Umbilical cord (tissue), 2 donors: ENCODE measurements at places on chromosomes 7 and 10.

DNA sequence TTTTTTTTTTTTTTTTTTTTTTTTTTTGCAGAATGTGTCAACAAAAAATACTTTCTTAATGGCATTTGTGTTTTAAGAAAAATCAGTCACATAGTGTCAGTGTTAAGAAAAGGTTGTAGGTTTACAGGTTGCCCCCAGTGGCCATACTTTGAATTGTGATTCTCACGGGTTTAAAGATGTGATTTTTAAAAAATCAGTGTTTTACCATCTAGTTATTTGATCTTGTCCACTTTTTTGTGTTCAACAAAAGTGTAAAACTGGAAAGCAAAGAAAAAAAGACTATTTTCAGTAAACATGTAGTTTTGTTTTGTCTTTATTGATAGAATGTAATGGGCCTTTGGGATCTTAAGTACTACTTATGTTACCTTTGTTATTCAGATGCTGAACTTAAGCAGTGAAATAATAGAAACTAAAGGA lies 25.7 kb downstream of the SUV39H2 start:
- DNase-seq: peak; percentile 19

DNA sequence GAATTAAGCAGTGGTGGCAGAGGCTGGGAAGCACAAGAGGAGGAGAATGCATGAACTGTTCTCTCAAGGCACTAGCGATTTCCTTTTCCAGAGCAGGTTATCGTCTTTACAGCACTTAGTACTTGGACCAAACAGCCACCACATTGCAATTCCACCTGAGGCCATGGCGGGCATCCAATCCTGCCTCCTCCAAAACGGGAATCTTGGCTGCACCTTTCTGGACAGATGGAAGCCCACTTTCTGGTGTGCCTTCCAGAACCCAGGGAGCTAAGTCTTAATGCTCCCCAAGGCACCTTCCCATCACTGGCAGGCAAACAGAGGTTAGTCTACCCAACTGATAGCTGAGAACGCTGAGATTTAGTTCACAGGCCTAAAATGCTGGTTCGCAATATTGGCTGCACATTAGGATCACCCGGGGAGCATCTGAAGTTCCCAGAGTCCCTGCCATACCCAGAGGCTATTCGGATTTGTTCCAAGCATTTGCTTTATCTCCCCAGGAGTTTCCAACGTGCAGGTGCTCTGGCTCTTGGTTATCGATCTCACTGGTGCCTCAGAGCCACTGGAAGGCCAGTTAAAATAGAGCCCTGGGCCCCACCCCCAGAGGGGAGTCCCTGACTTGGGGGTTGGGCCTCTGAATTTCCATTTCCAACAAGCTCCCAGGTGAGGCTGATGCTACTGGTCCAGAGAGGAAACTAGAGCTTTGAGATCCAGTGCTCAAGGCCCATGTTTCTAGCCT lies 62.2 kb downstream of the KCNMA1 start:
- DNase-seq: no peak

DNA sequence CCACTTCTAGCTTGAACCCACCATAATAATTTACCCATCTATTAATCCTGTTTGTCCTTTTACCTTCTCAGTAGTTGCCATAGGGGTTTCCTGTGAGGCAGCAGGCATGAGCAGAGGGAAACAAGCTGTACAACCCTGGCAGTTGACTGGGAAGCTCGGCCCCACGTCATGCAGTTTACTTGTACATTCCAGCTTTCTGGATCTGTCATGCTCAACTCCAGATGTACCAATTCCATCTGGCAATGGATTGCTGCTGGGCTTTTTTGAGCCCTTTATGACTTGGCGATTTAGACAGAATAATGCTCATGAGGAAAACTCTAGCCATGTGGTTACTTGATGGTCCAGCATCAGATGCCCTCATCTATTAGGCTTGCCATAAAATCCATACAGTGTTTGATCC lies 112.5 kb downstream of the GNAI1 start:
- DNase-seq: no peak

DNA sequence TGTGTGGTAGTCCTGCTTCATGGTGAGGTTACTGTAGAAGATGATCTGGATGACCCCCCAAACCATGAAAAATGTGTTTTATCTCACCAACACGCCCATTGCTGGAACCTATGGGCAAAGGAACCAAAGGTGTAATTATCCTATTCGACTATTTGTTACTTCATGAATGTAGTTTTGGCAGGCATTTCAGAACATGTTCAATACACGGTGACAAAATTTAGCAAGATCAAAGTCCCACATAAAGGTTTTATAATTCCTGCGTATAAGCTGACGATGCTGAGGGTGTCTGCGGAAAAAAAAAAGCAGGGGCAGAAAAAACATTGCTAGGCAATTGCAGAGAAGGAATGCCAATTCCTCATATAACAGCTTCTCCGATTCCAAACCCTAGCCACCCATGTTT lies 13.3 kb downstream of the RAPGEF5 start:
- DNase-seq: no peak

DNA sequence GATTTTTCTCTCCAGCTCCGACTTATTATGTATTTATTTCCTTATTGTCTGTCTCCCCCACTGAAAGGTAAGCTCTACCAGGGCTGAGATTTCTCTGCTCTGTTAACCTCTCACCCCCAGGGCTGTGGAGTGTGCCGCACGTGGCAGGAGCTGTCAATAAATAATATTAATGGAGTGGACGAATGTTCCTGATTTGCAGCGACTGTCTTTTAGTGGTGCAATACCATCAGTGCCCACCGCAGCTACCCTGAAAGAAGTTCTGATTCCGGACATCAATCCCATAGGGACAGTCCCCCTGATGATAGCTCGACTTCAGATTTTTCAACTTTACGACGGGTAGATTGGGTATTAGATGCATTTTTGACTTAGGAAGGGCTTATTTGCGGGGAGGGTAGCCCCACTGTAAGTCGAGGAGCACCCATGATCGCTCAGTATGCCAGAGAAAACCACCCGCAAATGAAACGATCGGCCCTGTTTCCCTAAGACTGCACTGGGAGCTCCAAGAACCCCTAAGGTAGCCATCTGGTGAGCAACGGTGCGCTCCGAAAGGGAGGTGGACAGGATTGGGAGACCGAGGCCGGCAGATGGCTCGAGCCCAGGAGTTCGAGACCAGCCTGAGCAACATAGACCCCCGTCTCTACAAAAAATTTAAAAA lies 986 bp upstream of the PPP2R2D start:
- no peak for DNase-seq

GRCh38 chr10:112247791-112248190 lies 35.4 kb upstream of the TECTB start:
- DNase-seq: no peak

- DNase-seq: no peak
Measured at GRCh38 chr10:76916536-76916935, 721.1 kb downstream of the KCNMA1 start.

GRCh38 chr7:115230882-115231571 lies 309.1 kb downstream of the MDFIC start:
- DNase-seq: peak; percentile 91

GRCh38 chr7:147308539-147308938 lies 1191.9 kb downstream of the CNTNAP2 start:
- DNase-seq: no peak

- DNase-seq: peak; percentile 69
Measured at GRCh38 chr10:106147021-106147420, 1017.5 kb downstream of the SORCS1 start.

GRCh38 chr10:14728346-14728745 lies 46.4 kb downstream of the FAM107B start:
- DNase-seq: no peak

- DNase-seq: no peak
Measured at GRCh38 chr10:88616250-88616977, 29.9 kb downstream of the LIPJ start.

- peak; percentile 87 for DNase-seq
Measured at GRCh38 chr7:106015381-106016218, 52.5 kb downstream of the CDHR3 start.

GRCh38 chr7:80722616-80723195 lies 84.3 kb downstream of the CD36 start:
- peak; percentile 93 for DNase-seq

- DNase-seq: no peak
Measured at GRCh38 chr7:16594676-16595075, 50.9 kb downstream of the ANKMY2 start.

GRCh38 chr10:48406204-48406603 lies 99.7 kb downstream of the MAPK8 start:
- no peak for DNase-seq

GRCh38 chr10:92891885-92892690 lies 43.8 kb downstream of the EXOC6 start:
- DNase-seq: peak; percentile 7

- no peak for DNase-seq
Measured at GRCh38 chr7:159084069-159084801, 60.4 kb downstream of the VIPR2 start.

GRCh38 chr7:38658921-38659320 lies 27.7 kb upstream of the AMPH start:
- DNase-seq: no peak

DNA sequence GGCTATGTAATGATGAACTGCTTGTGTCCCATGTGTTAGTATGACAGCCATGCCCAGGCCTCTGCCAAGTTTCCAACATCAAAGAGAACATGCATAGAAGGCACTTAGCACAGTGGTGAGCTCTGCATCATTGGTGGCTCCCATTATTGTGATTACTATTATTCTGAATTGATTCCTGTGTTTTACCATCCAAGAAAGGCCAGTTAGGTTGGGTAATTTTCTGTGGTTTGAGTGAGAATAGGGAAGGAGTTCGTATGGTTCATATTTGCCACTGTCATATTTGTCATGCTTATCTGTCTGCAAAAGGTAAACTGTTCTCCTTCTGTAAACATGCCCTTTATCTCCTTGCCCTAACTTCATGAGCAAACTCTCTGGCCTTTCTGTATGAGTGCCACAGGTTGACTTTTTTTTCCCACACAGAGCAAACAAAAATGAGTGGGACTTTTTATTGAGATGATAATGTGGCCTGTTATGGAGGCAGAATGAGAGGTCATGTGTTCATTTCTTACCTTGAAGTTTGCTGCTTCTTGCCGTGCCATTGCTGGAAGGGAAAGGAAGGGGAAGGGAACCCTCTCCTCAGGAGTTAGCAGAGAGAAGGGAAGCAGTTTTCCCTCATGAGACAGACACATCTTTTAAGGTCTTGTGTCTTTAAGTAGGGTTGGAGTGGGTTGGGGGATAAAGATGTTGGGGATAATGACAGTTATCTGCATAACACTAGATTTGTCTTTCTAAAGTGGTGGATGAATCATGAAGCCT lies 301.9 kb downstream of the LRMDA start:
- DNase-seq: no peak

GRCh38 chr10:13086056-13086455 lies 13.9 kb upstream of the OPTN start:
- DNase-seq: no peak

GRCh38 chr10:3198900-3199299 lies 26.3 kb upstream of the PITRM1 start:
- no peak for DNase-seq

DNA sequence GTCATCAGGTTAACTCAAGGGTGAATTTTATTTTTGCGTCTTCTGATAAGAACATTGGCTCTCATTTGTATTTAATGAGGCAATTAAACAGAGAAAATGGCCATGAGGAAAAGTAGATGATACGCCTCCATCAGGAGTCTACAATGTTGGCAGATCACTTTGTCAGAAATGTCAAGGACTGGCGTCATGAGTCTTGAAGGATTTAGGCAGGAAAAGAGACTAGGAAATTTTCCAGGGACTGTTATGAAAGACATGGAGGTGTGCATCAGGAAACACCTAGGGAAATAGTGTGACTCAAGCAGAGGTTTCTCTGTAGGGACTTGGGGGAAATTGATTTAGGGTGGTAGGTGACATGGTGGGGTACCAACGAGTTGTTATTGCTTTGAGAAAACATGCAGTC lies 53.4 kb upstream of the SLC35B4 start:
- no peak for DNase-seq

- DNase-seq: no peak
Measured at GRCh38 chr7:33627741-33628140, 277.6 kb upstream of the BMPER start.

GRCh38 chr10:80207768-80208370 lies 2.5 kb upstream of the ANXA11 start:
- no peak for DNase-seq

DNA sequence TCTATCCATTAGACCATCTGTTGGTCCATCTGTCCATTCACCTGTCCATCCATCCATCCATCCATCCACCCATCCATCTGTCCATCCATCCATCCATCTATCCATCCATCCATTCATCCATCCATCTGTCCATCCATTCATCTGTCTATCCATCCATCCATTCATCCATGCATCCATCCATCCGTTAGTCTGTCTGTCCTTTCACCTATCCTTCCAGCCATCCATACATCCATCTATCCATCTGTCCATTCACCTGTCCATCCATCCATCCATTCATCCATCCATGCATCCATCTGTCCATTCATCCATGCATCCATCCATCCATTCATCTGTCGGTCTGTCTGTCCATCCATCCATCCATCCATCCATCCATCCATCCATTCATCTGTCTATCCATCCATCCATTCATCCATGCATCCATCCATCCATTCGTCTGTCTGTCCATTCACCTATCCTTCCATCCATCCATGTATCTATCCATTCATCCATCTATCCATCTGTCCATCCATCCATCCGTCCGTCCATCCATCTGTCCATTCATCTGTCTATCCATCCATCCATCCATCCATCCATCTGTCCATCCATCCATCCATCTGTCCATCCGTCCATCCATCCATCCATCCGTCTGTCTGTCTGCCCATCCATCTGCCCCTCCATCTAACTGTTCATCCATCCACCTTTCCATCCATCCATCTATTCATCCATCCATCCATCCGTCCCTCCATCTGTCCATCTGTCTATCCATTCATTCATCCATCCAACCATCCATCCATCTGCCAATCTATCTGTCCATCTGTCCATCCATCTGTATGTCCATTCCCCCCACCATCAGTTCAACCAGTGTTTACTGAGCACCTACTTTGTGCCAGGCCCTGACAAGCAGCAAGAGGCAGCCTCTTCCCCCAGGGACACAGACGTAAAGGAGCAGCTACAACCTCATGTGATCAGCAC lies 4.8 kb upstream of the LFNG start:
- no peak for DNase-seq

GRCh38 chr10:124288486-124288885 lies 130.2 kb downstream of the OAT start:
- no peak for DNase-seq

- peak; percentile 46 for DNase-seq
Measured at GRCh38 chr7:41869997-41870396, 167.1 kb upstream of the INHBA start.

DNA sequence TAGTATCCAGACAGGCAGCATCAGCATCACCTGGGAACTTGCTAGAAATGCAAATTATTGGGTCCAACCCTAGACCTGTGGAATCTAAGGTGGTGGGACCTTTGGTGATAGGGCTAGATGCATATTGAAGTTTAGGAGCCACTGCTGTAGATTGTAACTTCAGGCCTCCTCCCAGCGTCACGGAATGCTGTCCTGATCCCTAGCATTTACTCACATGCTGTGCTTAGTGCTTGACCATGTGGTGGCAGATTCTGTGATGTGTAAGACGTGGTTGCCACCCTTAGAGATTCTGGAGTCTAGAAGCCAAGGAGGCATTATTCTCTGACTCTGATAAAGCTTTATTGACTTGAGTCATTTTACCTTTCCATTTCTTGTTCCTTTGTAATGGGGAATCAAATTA lies 13.5 kb downstream of the AHR start:
- no peak for DNase-seq
